Thoracic aorta (tissue), 2 donors: ENCODE measurements at places on chromosomes 11 and 22. TPM values are rescaled to one million over a fixed set of nuclear protein-coding genes. Genes with fewer than 3 reads are reported as not detected.

DNA sequence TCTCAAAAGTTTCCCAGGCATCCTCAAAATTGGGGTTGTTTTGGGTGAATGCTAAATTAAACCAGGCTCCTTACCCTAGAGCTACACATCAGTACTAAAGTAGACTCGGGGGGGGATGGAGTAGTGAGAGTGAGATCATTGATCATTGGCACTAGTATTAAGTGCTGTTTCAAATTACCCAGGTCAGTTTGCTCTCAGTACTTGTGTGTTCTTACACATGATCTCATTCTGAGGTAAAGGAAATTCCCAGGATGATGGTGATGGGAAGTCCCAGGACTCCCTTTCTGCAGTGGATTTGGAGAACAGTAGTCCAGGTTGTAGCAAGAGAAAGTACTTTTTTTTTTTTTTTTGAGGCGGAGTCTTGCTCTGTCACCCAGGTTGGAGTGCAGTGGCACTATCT, 12.5 kb downstream of the RBM4 start:
- no peak for DNase-seq

Gene FAM227A
- 0.71 TPM for total RNA-seq

- no peak for DNase-seq
These were observed 27.0 kb upstream of the POU2AF1 start for GRCh38 chr11:111406091-111406490.

GRCh38 chr11:120834686-120835210, 189.2 kb upstream of the TBCEL start:
- DNase-seq: no peak

DNA sequence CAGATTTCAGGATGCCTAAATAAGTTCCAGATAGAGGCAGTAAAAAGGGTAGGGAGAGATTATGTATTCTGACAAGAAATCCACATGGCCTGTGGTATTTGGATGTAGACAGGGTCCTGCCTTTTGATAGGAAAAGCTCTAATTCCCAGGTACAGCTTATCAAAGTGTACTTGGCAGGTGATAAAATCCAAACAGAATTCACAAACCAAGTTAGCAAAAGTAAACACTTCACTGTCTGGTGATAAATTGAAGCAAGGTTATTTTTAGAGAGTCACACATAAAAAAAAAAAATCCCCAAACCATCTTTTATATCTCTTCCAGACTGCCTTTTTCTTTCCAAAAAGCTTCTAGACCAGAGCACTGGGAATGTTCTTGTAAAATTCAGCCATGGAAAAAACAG, 5.7 kb downstream of the CBLIF start:
- no peak for DNase-seq

DNA sequence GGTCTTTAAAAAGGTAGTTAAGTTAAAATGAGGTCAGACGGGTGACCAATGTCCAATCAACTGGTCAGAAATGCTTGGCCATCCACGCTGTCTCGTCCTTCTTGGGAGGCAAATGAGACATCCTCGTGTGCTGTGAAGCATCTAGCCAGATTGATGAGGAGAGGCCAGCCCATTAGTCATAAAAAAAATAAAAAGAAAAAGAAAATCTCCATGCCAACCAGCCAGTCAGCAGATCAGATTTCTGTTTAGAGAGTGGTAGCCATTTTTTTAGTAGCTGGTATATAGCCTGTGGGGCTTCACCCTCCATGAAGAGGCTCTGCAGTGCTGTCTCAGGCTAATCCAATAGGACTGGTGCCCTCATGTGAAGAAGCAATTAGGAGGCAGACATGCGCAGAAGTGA, 343.1 kb upstream of the SYN3 start:
- no peak for DNase-seq

DNA sequence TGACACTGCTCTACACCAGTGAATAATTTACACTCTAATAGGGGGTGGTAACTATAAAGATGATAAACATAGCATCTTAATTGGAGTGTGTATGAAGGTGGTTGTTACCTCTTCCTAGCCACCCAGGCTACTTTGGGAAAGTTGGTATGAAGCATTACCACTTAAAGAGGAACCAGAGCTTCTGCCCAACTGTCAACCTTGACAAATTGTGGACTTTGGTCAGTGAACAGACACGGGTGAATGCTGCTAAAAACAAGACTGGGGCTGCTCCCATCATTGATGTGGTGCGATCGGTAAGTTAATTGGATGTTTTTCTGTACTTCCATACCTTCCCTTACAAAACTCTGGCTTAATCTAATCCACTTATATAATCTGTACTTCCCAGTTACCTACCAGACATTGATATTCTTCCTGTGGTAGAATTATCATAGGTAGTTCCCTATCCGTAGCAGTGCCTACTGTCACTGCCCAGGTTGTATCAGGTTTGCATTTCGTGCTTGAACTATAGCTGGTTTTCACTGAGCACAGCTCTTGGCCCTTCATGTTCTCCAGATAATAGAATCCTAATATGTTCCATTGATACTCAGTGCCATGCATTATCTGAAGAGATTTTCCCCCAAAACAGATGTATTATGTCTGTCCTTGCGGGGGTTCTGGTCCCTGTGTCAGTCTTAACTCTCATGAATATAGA, 2.2 kb downstream of the RPL27A start:
- no peak for DNase-seq

DNA sequence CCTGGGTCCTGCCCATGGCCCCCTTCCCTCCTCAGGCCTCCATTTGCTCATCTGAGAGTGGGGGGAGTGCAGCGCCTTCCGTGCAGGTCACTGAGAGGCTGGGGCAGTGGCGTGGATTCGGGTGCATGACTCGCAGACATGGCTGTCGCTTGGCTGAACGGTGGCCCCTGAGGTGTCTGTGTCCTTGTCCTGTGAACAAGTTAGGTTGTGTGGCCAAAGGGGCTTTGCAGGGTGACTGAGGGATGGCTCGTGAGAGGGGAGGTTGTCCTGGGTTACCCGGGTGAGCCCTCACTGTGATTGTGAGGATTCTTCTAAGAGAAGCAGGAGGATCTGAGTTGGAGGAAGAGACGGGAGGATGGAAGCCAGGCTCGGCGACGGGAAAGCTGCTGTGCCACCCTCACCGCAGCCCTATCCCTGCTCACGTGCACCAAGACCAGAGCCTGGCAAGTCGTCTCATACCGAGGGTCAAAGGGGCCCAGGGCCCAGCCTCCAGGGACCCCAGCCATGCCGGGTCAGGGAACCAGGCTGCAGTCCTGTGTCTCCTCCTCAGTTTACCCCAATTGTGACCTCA, 79.1 kb downstream of the KCNQ1 start:
- DNase-seq: no peak

- DNase-seq: no peak
These were observed 107.9 kb downstream of the SCN3B start for GRCh38 chr11:123546515-123546914.

Gene PLXNB2
- 218 TPM for total RNA-seq

DNA sequence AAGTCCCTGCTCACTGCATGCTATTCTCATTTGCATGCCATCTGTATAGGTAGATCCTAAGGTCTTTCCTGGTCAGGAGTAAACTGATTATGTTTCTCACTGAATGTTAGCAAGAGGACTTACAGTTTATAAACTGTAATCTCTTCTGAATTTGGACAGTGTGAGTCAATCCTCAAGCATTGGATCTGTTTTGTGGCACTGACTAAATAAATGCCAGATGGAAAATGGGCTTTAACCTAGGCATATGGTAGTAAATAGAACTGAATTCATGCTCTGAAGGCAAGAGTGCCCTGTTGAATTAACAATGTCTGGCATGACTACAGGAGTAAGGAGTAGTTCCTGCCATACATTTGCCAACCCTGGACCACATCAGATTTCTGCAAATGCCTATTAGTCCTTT, 11.4 kb downstream of the FAM181B start:
- DNase-seq: no peak

GRCh38 chr11:130478881-130479280, 30.4 kb downstream of the ADAMTS15 start:
- DNase-seq: no peak

Gene PATE4
- total RNA-seq: not detected

Gene LIPT2
- total RNA-seq: 12.9 TPM

GRCh38 chr11:41947392-41947791, 487.9 kb upstream of the LRRC4C start:
- DNase-seq: no peak

- DNase-seq: no peak
These were observed 20.6 kb downstream of the POLR3H start for GRCh38 chr22:41523464-41524221.

Gene OR8G1
- total RNA-seq: not detected

Gene MMP27
- total RNA-seq: not detected

DNA sequence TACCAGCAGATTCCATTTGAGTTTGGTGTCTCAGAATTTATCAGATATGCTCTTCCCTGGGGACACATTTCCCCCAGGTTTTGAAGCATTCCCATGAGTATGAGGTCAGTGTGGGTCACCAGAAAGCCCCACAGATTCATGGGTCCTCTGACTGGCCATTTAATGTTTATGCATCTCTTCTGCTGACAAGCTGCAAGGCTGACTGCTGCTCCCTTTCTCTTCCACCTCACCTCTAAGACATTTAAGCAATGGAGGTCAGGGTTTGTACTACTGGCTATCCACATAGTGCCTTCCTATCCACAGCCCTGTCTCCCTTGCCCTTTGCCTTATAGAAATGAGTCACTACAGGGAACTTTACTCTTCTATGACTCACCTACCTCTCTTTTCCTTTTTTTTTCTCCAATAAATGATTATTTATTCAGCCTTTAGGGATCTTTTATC, 106.0 kb upstream of the TIMP3 start:
- DNase-seq: no peak

Gene CTSF
- 122 TPM for total RNA-seq

Gene PICALM
- total RNA-seq: 395 TPM

DNA sequence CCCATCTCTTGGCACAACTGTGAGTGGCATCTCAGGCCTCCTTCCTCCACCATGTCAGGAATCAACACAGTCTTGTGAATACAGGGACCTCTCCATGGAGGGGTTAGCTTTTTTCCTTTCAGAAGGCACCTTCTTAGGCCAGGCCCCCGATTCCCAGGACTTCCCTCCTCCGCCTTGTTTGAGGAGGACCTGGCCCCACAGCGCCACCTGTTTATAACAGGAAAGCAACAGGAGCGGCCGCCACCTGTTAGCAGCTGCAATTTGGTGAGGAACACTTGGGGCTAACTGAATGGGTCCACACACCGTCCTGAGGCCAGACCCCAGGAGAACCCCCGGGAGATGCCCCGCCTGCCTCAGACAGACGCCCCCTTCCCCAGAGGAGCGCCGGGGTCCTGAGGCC, 3.8 kb upstream of the PKP3 start:
- DNase-seq: no peak

Gene BIRC3
- total RNA-seq: 15.3 TPM

Gene APOBEC3F
- total RNA-seq: 0.95 TPM

DNA sequence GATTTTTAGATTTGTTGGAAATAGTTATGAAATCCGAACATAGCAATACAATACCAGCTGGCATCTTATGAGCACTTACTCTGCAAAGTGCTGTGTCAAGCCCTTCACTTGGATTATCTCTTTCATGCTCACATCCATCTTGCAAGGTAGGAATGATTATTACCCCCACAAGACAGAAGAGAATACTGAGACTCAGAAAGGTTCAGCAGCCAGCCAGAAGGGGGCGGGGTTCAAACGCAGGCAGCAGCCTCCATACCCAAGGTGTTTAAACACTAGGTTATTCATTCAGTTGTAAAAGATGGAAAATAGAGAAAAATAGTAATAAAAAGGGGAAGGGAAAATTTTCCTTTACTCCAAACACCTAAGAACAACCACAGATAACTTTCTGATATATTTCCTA, 158.5 kb downstream of the CCDC34 start:
- DNase-seq: no peak

DNA sequence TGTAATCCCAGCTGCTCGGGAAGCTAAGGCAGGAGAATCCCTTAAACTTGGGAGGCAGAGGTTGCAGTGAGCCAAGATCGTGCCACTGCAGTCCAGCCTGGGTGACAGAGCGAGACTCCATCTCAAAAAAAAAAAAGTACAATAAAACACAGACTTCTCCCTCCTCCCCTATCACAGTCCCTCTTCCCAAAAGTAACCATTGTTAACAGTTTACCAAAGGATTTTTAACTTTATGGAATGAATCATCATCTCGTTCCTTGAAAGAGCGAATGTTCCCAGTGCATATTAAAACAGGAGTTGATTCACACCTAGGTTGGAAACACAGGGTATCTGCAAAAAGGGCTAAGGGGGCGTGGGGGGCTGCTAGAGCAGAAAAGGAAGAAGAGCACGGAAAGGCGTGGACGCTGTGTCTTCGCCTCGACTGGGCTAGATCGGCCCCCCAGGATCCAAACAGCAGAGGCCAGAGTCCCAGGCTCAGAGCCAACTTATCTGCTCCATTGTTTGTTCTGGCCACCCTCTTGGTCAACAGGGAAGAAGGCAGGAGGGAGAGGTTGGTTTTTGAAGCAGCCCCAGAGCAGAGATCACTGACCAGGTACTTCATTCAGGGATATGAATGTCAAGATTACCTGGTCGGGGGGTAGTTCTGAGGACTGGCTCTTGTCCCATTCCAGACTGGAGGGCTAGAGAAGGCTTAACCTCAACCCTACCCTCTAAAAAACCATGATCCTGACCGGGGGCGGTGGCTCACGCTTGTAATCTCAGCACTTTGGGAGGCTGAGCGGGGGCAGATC, 2.1 kb upstream of the AHNAK start:
- no peak for DNase-seq

GRCh38 chr11:21727102-21727501, 465.8 kb upstream of the ANO5 start:
- no peak for DNase-seq

DNA sequence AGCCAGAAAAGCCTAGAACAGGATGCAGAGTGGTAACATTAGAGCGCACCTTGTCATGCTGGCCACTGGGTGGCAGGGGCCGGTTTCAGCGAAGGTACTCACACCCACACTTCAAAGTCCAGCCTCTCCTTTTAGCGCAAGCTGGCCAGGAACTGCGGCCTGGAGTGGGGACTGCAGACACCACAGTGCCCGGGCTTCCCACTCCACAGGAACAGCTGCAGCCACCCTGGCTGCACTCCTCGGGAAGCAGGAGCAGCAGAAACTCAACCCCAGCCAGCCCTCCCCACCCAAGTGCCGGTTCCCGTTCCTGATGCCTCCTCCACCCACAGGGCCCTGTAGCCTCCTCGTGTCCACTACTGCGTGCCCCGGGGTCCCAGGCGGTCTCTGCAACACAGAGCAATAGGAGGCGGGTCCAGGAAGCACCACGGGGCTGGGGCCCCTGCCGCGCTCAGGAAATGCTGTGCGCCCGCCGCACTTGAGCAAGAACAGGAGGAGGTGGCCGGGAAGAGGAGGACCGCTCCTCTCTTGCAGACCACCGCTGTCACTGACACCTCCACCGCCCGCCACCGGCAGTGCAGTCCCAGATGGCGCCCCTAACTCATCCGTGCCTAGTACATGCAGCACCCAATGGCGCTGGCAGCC, 2.2 kb downstream of the RFPL2 start:
- no peak for DNase-seq

GRCh38 chr22:28958611-28959010, 75.2 kb downstream of the ZNRF3 start:
- no peak for DNase-seq

DNA sequence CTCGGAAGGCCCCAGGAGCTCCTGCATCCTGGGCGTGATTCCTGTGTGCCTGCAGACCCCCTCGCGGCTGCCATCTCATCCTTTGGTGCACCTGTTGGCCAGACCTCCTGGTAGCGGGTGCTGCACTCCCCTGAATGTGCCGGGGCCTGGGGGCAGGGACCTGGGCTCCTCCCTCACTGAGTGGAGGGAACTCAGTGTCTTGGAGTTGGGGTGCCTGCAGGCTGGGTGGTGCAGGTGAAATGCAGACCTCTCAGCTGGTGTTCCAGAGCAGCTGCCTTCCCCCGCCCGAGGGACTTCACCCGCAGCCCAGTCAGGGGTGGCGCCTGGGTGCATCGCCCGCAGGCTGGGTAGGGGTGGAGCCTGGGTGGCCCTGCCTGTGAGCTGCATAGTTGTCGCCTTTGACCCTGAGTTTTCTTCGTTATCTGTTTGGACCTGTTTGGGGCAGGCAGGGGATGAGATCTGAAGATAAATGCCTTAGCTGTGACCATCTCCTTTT, 31.4 kb downstream of the LRP5 start:
- DNase-seq: no peak
